ENCODE measurements at places on chromosomes 7 and 10.
A peak's percentile ranks its signal among the peaks of the same experiment; 100 is the strongest.

DNA sequence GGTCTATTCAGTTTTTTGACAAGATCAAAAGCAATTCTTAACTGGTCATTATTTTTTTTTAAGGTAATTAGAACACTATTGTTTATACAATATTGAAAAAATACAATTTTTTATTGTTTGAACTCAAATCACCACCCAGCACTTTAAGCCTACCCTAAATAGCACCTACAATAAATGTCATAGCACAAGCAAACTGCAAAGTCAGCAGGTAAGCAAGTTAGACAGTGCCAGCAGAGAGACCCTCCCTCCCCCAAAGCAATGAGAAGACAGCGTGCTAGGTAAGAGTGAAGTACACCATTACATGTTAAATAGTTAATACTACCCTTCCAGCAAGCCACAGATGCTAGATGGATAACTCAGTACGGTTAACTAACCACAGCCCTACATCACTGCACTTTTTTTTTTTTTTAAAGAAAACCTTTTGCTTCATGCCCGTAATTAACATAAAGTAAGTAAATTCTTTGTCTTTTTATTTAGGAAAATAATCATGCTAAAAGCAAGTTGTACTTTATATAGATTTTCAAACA, 120.0 kb downstream of the UBE2H start:
- DNase-seq = no peak

DNA sequence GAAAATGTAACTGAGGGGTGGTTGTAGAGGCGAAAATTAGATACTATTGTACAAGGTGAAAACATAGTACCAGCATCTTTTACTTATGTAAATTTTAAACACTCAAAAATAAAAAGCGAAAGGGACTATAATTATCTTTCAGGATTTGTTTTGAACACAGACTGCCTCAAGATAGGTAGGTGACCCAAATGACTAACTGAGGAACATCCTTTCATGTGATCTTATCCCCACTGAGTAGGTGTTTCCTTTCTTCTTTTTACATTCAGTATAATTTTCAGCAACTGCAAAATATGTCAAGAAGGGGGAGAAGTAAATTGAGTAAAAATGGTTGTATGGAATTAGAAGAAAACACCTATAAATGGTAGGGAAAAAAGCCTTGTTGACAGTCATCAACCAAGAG, 236.7 kb downstream of the PHF14 start:
- DNase-seq = no peak

DNA sequence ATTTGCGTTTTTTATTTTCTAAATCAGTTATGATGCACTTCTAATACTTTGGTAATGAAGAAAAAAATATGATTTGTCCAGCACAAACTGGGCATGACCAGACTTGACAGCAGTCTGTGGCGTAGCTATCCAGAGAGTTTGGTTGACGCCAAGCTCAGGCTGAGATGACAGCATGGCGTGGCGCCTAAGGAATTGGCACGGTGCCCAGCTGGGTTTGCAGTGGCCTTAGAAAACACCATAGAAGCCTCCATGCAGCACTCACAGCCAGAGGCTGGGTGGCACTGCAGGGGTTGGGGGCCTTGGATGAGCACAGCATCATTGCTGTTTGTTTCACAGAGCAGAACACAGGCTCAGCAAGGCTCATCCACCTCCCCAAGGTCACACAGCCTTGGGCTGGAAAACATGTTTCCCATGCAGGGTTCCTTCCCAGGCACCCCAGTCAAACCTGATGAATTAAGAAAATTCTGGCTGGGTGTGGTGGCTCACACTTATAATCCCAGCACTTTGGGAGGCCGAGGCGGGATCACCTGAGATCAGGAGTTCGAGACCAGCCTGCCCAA, 88.9 kb downstream of the GTF2IRD1 start:
- DNase-seq = peak; percentile 85

DNA sequence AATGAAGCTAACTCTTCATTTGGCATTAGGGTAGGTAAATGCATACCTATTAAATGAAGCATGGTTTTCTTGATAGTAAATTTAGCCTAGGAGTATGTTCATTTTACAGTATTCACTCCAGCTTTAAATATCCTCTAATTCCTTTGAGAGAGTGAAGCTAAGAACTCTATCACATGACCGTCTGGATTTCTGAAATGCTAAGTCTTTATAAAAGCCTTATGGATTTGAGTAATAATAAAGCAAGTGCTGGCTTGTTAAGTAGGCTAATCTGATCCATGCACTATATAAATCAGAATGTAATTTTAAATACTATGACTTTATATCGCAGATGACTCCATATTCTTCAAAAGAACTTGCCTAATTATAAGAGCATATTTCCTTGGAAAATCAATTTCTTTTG, 64.8 kb downstream of the REEP3 start:
- no peak for DNase-seq

GRCh38 chr10:101569323-101569621, 18.8 kb downstream of the POLL start:
- DNase-seq = no peak

DNA sequence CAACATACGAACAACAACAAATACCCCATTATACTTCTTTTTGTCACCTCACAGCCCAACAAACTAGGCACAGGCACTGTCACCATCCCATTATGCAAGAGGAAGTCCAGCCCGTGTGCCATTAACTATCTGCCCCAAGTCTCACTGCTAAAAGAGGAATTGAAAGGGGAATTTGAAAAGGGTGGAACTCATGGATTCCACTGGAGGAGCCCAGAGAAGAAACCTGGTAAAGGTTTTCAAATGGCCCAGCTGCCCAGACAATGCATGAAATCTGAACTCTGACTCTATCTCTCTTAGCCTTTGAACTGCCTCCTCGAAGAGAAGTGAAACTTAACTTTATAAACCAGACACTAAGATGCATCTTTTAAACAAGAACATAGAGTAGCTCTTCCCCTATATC, 130.0 kb downstream of the PLXNA4 start:
- DNase-seq = no peak

DNA sequence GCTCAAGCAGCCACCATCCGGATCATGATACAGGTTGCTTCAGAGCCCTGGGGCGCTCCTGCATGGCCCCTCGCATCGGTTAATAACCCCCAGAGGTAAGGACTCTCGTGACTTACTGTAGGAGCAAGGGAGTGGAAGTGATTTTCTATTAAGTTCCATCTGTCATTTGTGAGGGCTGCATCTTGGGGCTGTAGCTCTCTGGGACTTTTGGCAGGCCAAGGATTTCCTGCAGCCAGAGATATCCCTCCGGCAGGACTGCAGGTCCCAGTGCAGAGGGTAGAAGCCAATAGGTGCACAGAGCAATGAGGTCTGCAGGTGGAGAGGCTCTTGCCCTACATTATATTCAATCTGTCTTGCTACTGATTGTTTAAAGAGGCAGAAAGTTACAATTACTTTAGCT, 356.8 kb upstream of the ADARB2 start:
- DNase-seq = no peak

GRCh38 chr7:107043921-107044346, 571 bp upstream of the PRKAR2B start:
- DNase-seq = no peak

- DNase-seq = no peak
These were observed 1197.2 kb downstream of the SORCS1 start for GRCh38 chr10:105967256-105967655.

- DNase-seq = no peak
These were observed 9.4 kb upstream of the LRRC27 start for GRCh38 chr10:132322586-132323048.

DNA sequence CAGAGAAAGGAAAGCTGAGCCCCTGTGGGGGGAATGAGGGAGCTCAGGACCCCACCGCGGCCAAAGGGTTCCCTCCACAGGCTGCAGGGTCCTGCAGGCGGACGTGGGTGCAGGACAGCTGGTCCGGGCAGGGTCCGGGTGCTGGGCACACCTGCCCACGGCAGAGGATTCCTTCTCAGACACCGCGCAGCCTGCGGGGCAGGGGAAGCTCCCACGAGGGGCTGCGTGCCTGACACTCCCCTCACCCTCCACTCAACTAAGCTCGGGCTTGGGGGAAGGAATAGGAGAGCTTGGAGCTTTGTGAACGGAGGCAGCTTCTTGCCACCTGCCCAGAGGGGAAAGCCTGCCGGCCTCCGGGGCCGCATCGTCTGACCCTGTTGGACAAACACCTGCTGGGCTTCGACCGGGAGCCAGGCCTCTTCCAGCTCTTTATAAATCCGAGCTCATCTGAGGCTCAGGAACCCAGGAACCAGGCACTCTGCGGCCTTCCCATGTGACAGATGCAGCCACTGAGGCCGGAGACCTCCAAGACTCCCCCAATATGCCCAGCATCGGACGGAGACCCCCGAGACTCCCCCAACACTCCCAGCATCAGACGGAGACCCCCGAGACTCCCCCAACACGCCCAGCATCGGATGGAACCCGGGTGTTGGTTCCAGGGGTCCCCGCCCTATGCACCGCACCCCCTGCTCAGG, 97.3 kb downstream of the PDGFA start:
- no peak for DNase-seq

- DNase-seq = no peak
These were observed 180.5 kb downstream of the ZNF365 start for GRCh38 chr10:62554632-62555199.

DNA sequence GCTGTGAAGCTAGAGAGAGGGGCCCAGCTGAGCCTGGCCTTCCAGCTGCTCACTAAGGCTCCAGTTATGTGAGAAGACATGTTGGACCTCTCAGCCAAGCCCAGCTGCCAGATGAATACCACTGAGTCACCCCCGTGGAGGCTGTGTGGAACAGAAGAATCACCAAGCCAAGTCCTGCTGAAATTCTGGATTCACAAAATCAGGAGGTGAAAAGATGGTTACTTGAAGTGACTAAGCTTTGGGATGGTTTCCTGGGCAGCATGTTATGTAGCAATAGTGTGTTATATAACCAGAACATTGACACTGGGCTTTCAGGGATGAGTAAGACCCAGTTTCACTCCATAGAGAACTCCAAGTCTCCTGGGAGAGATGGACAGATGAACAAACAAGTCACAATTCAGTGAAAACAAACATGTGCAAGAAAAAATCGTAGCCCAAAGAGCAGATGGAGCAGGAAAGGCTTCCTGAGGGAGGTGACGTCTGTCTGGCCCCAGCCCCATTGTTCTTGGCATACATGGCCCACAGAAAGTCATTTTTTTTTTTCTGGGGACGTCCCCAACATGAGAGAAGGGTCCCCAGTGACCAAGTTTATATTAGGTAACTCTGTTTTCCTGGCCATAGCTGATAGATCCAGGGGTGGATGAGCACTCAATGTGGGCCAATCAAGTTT, 64.1 kb upstream of the PDZD8 start:
- no peak for DNase-seq

- DNase-seq = no peak
These were observed 89.6 kb downstream of the CABCOCO1 start for GRCh38 chr10:61752111-61753011.

DNA sequence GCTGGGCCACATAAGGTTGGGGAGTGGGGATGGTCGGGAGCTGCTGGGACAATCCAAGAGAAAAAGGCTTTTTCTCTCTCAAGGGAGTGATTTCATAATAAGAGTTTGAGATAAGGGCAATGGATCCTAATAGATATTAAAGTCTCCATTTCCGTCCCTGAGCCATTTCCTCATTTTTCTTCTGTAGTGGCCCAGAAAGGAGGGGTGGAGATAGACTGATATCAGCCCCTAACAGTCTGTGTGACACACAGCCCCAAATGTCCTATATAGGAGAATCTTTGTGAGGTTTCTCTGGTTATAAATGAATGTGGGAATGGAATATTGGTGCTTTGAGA, 35.2 kb downstream of the PRSS2 start:
- DNase-seq = no peak

DNA sequence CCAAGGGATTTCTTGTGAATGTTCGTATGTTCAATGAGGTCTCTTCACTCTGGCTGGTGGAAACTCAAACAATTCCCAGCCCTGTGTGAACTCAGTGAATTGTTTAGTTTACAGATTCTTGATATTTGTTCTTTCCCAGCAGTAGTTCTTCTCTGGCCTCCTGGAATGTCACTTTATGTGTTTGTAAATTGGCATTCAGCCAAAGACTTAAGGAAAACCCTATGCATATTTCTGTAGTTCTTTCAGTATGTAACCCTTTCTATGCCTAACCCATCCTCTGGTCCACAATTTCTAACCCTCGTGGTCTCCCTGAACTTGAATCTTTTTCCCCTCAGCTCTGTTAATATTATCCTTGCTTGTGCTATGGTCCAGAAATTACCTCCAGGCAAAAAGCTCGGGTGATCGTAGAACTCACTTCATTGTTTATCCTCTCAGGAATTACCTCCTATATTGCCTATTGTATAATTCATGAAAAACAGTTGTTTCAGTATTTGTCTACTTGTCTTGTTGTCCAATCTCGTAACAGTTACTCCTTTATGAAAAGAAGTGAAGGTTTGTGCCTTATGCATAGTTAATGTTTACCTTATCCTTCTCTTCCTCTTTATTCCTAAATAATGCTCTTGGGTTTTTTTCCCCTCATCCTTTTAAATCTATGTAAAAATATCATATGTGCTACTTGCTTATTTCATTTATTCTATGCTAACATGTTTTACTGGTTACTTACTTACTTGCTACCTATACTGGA, 23.7 kb upstream of the AGR3 start:
- no peak for DNase-seq

DNA sequence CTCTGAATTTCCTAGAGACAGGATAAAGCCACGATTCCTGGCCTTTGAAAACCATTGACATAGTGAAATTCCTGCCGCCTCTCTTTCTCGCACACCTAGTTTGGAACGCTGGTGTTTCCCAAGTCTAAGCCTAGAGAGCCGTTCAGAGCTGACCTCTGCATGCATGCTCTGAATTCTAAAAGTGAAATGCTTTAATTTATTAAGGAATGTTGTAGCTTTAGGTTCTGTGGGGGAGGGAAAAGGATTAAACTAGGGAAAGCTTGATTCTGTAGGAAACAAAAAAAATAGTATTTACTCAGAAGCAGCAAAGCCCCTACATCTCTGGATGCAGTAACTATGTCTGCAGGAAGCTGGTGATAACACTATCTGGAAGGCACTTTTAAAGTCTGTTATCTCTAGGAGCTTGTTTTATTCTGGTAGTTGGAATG, 27.3 kb downstream of the PFKP start:
- no peak for DNase-seq

- DNase-seq = no peak
These were observed 118.8 kb downstream of the NRP1 start for GRCh38 chr10:33215635-33216034.

DNA sequence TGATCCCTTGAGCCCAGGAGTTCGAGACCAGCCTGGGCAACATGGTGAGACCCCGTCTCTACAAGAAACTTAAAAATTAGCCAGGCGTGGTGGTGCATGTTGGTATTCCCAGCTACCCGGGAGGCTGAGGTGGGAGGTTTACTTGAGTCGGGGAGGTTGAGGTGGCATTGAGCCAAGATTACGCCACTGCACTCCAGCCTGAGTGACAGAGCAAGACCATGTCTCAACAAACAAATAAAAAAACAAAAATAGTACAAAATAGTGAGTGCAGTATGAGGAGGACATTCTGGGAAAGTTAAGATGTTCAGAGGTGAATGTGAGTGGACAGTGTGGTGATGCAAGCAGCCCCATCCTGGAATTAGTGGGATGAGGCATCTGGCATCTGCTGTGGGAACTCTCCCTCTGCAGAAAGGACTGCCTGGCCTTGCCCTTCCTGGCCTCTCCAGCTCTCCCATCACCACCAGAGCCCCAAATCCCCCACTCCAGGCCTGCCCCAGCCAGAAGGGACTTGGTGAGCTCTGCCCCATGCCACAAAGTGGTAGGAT, 96.6 kb upstream of the PARD3 start:
- no peak for DNase-seq

GRCh38 chr7:130022623-130023175, 28.5 kb downstream of the ZC3HC1 start:
- no peak for DNase-seq
